Central memory CD8-positive, alpha-beta T cell (primary cell): ENCODE measurements at places on chromosomes 6 and 20.

GRCh38 chr6:123967905-123968304, 164.2 kb downstream of the NKAIN2 start:
- no peak for DNase-seq

DNA sequence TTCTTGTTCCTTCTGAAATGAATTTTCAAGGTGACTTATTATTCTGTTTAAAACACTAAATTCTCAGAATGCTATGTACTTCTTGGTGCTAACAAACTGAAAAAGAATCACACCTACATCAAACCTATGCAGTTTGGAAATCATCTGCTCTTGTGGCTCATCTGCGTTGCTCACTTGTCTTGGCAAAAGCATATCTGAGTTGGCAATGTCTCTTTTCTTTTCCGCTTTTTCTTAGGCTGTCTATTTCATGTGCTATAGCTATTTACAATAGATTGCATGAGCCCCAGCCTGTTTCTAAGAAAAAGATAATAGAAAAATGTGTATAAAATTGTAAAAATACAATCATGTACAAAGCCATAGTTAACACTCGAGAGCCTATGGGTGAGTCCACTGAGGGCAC, 348.9 kb upstream of the AGPAT4 start:
- DNase-seq = no peak

- DNase-seq = no peak
Measured at GRCh38 chr6:3455569-3456394, 1.1 kb downstream of the SLC22A23 start.

GRCh38 chr6:12608016-12608860, 108.3 kb upstream of the PHACTR1 start:
- DNase-seq = no peak

- no peak for DNase-seq
Measured at GRCh38 chr6:72271531-72271930, 350.3 kb upstream of the KCNQ5 start.

DNA sequence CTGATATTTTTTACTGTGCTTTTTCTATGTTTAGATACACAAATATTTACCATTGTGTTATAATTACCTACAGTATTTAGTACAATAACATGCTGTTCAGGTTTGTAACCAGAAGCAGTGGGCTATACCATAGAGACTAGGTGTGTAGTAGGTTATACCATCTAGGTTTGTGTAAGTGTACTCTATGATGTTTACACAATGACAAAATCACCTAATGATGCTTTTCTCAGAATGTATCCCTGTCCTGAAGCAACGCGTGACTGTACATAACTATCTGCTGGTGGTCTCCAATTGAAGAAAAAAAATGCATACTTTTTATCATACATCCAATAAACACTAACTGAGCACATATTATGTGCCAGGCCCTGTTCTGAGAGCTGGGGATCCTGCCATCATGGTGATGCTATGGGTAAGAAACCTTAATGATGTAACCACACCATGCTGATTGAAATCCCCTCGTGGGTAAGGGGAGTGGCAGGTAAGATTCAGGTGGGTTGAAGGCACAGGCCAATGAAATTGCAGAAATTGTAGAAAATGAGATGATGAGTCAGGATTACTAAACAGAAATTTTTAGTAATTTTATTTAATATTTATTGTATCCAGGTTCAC, 76.8 kb downstream of the FYN start:
- no peak for DNase-seq

- DNase-seq = no peak
Measured at GRCh38 chr20:41308290-41308711, 9.2 kb downstream of the ZHX3 start.

DNA sequence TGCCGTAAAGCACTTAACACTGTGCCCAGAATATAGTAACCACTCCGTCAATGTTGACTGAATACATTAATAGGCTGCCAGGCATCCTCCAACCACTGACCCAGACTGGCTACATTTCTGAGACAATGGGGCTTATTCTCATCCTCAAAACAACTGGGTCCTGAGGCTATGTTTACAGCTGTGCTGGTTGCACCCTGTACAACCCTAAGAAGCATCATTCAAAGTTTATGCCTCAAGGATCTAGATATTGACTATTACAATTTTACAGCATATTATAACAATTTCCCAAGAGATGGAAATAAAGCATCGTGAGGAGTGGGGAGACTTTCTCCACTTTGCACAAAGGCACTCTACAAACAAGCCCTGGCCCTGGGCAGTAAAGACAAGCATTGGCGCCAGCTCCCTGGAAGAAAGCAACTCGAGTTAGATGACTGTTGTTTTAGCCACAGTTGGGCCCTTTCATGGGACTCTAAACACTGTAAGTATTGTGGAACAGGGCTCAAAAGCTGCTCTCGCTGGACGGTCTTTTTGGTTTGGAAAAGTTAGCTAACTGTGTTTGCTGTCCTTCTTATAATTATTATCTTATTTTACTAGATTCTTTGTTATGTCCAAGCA, 30.2 kb downstream of the MYLIP start:
- DNase-seq = no peak

DNA sequence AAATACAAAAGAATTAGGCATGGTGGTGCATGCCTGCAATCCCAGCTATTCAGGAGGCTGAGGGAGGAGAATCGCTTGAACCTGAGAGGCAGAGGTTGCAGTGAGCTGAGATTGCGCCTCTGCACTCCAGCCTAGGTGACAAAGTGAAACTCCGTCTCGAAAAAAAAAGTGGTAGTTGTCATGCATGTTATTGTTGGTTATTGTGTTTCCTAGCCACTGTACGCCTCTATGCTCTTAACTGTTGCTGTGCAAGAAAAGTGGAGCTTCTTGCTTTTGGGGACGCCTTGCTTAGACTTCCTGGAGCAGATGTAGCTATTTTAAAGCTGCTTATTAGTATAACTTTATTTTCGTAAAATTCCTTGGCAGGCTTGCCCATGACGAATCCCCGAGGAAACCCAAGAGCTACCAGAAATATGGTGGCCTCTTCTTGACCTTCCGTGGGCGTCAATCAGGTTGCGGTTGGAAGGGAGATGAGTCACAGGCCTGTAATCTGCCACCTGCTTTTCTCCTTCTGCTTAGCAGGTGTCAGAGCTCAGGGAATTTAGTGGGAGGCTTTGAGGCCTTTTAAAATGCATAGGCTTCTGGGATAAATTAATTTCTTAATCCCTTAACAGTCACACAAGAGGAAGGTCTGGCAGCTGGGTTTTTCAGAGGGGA, 17.3 kb downstream of the GABRR2 start:
- peak; percentile 44 for DNase-seq

DNA sequence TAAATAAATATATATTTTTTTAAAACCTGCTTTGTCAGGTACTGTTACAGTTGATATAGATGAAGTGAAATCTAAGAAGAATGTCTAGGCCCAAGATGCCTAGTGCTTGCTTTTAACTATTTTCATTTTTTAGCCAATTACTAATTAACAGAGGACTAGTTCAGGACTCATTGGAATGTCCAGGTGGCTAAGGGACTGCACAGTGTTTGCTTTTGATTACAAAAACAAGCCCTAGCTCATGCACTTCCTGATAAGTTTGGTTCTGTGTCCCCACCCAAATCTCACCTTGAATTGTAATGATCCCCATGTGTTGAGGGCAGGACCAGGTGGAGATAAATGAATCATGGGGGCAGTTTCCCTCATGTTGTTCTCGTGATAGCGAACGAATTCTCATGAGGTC, 417.1 kb downstream of the PLCB1 start:
- DNase-seq = no peak

DNA sequence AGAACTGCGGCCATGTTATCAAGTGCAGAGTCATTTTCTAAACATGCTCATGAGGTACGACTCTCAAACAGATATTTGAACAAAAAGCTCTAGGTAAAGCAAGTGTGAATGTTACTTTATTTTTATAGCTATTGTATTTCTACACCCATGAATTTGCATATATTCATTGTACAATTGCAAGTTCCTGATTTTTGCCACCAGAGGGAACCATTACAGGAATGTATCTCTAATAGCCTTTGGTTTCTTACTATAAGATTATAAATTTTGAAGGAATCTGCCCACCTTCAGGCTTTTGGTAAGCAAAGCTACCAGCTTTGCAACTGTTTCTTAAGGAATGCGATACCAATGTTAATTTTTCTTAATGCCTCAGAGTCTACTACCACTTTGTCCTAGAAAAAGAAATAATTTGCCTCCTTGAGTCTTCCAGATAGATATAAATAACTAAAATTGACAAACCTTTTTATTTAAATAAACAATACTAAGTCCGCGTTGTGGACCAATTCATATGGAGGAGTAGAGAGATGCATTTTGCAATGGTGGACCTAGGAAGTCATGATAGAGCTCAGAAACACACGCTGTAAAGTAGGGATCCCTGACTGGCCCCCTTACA, 125.4 kb upstream of the SAMD5 start:
- DNase-seq = no peak

- DNase-seq = no peak
Measured at GRCh38 chr20:58006346-58007316, 221.8 kb downstream of the ANKRD60 start.

DNA sequence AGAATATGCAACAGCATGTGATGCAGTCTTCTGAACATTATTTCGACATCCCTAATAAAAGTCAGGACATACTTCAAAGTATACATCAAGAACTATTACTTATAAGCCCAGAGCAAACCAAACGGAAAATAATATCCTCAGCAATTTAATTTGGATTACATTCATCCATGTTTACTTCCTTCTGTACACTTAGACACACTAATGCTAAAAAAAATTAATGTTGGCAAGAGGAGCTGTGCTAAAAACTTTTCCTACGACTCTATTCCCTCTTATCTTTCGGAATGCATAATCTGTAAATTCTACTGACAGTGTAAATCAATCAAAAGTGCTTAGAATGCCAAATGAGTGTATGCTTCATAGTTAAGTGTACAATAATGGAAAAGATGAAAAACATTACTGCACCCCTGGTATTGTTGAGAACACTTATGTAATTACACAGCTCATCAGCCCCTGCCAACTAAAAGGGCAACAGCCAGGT, 301.2 kb upstream of the HSF2 start:
- DNase-seq = no peak

GRCh38 chr20:53937339-53937741, 133.1 kb downstream of the BCAS1 start:
- no peak for DNase-seq

- DNase-seq = no peak
Measured at GRCh38 chr20:43293068-43293786, 103.5 kb upstream of the PTPRT start.

DNA sequence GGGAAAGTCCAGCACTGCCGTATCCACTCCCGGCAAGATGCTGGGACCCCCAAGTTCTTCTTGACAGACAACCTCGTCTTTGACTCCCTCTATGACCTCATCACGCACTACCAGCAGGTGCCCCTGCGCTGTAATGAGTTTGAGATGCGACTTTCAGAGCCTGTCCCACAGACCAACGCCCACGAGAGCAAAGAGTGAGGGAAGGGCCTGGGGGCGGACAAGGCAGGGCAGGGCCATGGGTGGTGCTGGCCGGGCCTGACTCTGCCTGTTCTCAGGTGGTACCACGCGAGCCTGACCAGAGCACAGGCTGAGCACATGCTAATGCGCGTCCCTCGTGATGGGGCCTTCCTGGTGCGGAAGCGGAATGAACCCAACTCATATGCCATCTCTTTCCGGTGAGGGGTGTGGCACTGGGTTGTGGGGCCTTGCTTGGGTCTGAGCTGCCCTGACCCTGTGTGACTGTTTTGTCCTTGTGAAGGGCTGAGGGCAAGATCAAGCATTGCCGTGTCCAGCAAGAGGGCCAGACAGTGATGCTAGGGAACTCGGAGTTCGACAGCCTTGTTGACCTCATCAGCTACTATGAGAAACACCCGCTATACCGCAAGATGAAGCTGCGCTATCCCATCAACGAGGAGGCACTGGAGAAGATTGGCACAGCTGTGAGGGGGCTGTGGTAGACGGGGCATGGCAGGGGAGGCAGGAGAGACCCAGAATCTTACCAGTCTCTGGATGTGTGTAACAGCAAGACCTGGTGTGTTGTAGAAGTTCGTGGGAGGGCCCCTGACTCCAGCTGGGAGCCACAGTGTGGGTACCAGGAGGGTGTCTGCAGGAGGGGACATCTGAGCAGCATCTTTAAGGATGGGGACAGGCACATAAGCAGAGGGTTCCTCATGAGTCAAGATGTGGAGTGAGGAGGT, 29.1 kb downstream of the PLCG1 start:
- no peak for DNase-seq

- DNase-seq = no peak
Measured at GRCh38 chr20:59117526-59117925, 46.1 kb upstream of the ZNF831 start.

GRCh38 chr20:46850416-46850815, 44.2 kb upstream of the EYA2 start:
- DNase-seq = no peak

- DNase-seq = no peak
Measured at GRCh38 chr6:34491091-34491430, 25.2 kb downstream of the PACSIN1 start.

DNA sequence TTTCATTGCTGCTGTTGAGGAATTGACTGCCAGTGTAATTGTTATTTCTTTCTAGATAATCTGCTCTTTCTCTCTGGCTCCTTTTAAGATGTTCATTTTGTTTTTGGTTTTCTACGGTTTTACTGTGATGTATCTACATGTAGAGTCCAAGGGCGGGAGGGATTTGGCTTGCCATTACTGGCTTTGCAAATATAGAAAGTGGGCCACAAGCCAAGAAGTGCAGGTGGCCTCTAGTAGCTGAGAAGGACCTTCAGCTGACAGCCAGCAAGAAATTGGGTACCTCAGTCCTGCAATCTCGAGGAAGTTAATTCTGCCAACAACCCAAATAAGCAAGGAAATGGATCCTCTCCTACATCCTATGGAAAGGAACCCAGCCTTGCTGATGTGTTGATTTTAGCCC, 42.8 kb upstream of the GLP1R start:
- DNase-seq = no peak

- peak; percentile 52 for DNase-seq
Measured at GRCh38 chr6:149545258-149545753, 537 bp downstream of the PPIL4 start.

GRCh38 chr6:69816026-69816425, 19.2 kb upstream of the LMBRD1 start:
- DNase-seq = no peak

DNA sequence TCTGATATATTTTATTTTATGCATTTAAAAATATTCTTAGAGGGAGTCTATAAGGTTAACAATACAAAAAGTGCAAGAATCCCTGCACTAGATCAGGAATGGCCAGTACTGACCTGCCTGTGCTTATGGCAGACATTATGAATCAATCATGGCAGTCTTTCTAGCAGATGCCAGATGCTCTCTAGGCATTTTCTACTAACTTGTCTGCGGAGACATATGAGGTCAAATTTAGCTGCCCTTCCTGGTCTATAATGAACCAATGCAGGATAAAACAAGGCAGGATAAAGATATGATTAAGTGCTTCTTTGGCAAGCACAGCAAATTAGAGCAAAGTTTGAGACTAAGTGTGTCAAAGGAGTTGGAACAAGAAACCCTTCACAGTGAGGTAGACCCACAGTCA, 46.6 kb upstream of the RNF24 start:
- no peak for DNase-seq
